ENCODE measurements at places on chromosomes 7 and 10.

GRCh38 chr10:53135897-53136253, 363.3 kb upstream of the MBL2 start:
- no peak for DNase-seq

DNA sequence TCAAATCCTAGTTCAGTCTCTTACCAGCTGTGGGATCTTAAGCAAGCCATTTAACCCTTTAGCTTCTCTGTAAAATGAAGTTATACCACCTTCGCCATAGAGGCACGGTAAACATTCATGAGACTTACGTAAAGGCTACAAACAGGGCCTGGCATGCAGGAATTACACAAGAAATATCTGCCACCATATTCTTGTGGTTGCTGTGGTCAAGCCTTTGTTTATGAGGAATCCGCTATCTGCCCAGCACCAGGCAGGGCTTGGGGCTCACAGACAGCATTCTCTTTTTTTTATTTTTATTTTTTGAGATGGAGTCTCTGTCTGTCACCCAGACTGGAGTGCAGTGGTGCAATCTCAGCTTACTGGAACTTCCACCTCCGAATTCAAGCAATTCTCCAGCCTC, 9.9 kb downstream of the AIFM2 start:
- peak; percentile 95 for DNase-seq

GRCh38 chr10:133075346-133076137, 12.2 kb upstream of the ADGRA1 start:
- no peak for DNase-seq

DNA sequence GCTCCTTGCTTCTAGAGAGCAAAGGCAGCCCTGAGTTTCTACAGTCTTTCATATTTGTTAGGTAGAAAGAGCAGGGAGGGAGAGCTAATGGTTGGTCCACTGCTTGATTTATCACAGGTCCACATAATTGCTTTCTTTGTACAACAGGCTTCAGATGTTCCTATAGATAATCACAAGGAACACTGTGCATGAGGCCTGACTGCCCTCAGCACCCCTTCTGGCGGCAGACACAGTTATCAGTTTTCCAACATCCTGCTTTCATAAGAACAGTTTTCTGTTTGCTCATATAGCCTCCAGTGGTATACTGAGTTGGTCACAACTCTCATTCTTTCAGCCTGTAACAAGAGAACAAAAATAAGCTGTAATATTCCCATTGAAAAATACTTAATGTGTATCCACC, 69.7 kb downstream of the AKR1C4 start:
- peak; percentile 57 for DNase-seq

GRCh38 chr7:135300913-135301765, 67.5 kb downstream of the STRA8 start:
- no peak for DNase-seq

Measured in hematopoietic multipotent progenitor cell treated with erythropoietin and hydrocortisone succinate and interleukin-3 and kit ligand, for 6 days (in vitro differentiated cells).